RPMI7951 (cell line): ENCODE measurements at places on chromosomes 12 and 14.

- no peak for DNase-seq
Measured at GRCh38 chr12:92794814-92795213, 92.0 kb downstream of the PLEKHG7 start.

- DNase-seq = no peak
Measured at GRCh38 chr12:55017416-55017925, 2.3 kb upstream of the NEUROD4 start.

- DNase-seq = peak; percentile 20
Measured at GRCh38 chr12:85057370-85057963, 21.3 kb downstream of the LRRIQ1 start.

GRCh38 chr12:14766649-14767215 is 36.5 kb downstream of the WBP11 start:
- DNase-seq = no peak

DNA sequence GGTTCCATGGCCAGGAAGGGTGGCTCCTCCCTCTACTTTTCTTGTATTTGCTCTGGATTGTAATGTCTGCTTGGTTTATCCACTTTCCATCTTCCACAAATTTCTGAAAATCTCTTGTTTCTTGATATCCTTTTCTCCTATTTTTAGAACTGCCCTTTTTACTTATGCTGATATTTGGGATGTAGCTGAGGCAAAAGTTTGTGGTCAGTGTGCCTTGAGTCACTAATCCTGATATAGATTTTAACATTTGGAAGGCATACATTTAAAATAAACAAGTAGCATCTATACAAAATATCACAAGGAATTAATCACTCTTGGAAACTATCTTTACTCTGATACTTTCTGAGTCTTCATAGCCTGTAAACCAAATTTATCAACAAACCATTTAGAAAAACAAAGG is 11.0 kb downstream of the GRIP1 start:
- no peak for DNase-seq

DNA sequence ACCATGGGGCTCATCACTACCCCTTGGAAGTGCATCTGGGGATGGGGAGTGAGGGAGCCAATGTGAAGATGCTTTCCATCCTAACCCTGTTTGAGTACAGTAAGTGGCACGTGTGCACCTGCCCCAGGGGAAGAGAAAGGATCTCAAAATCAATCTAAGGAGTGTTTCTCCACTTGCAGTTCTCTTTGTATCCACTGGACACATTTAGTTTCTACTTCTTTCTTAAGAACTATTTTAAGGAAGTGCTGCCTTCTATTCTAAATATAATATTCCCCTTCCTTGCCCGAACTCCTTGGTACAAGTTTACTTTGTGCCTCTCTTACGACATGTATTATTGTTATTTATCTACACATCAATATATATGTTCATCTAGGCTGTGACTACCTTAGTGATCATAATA is 73.8 kb downstream of the TTC6 start:
- no peak for DNase-seq

GRCh38 chr14:58491593-58491992 is 64.1 kb downstream of the KIAA0586 start:
- no peak for DNase-seq

- no peak for DNase-seq
Measured at GRCh38 chr14:70808416-70809224, 693 bp downstream of the MAP3K9 start.

GRCh38 chr14:87567618-87568295 is 425.2 kb downstream of the GALC start:
- no peak for DNase-seq

- DNase-seq = no peak
Measured at GRCh38 chr12:57103856-57104255, 7.3 kb downstream of the STAT6 start.

- DNase-seq = no peak
Measured at GRCh38 chr14:102325791-102326345, 6.3 kb downstream of the ZNF839 start.

- peak; percentile 49 for DNase-seq
Measured at GRCh38 chr12:1117970-1118563, 127.0 kb downstream of the ERC1 start.

DNA sequence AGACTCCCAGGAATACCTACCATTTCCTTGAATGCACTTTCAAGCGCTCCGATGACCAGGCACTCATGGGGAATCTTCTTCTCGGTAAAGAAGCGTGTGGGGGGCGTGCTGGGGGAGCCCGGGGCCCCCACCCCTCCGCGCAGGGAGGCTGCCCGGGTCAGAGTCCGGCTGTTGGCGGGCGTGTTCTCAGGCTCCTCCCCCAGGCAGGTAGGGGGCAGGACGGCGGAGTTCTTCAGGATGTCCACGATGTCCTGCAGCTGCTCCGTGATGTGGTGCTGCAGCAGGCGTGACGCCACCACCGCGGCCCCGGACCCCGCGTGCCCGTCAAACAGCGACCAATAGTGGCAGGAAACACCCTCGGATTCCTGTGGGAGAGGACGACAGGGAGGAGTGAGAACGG is 133.2 kb downstream of the PPM1H start:
- DNase-seq = no peak

DNA sequence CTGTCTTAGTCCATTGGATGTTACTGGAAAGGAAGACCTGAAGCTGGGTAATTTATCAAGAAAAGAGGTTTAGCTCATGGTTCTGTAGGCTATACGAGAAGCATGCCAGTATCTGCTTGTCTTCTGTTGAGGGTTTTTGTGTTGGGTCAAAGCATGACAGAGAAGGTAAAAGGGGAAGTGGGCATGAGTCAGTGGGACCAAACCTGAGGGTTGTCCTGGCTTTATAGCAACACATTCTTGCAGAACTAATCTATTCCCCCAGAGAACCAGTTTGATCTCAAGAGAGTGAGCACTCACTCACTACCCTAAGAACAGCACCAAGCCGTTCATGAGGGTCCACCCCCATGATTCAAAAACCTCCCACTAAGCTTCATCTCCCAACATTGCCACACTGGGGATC is 19.0 kb upstream of the KRAS start:
- DNase-seq = no peak

- DNase-seq = no peak
Measured at GRCh38 chr14:99569725-99570543, 34.1 kb downstream of the CCDC85C start.

DNA sequence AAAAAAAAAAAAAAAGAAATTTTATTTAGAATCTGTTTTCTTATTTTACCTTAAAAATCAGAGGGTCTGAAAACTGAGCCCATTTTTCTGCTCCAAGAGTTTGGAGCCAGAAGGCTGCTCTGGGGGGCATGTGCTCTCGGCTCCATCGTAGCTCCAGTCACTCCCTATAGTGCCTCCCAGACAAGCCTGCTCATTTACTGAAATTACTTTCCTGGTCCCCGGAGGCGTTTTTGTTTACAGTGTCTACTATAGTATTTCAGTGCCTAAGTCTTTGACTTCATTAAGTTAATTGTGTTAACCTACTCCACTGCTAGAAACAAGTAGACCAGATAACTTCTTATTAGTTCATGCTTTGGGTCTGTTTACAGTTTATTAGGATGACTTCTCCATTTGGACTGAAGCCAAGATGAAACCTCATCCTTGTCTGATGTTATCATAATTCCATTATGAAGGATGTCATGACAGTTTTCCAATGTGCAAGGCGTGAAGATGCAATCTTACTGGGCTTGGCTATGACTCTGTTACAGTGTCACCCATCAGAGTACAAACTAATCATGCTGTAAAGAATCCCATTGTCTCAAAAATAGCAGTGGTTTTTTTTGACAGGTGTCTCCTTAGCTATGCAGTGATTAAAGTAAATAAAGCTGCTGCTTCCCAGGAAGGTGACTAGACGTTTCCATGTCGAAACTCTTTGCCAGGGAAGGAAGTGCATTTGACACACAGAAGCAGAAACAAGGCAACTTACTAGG is 182.3 kb downstream of the TMEM132C start:
- DNase-seq = peak; percentile 1

GRCh38 chr12:1917172-1918070 is 1.0 kb downstream of the CACNA2D4 start:
- DNase-seq = no peak

DNA sequence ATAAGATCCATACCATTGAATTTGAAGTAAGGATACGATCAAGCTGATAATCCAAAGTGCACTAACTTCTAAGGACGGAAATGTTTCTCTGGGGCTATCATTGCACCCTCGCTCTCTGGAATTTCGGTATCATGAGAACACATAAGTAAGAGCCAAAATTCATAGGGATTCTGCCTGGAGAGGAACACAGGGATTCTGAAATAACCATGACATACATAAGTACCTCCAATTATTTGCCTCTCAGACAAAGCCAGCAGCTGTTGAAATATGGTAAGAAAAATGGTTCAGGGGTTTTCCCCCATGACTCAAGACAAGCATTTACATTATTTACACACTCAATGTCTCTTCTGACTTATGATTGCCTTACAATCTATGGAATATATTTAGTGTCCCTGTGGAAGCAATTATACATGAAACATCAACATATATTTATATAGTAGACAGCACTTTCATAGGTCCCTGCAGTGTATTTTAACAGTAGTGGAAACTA is 1123.6 kb upstream of the SEL1L start:
- no peak for DNase-seq

DNA sequence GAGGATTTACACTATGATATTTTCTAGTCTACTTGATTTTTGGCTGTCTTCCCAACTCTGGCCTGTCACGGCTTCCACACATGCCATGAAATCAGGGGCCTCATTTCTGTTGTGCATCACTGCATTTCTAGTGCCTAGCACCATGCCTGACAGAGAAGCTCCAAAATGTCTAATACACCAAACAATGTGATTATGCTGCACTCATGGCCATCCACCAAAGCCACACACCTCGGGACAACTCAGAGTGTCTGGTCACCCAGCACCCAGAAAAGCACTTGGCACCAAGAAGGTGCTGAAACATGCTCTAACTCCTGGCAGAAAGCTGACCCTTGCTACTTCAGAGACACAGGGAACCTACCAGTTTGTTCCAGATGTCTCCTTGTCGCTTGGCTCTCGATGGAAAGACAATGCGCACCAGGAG is 11.3 kb downstream of the GCN1 start:
- DNase-seq = no peak

GRCh38 chr14:44897845-44898151 is 63.9 kb downstream of the KLHL28 start:
- DNase-seq = no peak
